ENCODE measurements at places on chromosomes 13 and 19.

DNA sequence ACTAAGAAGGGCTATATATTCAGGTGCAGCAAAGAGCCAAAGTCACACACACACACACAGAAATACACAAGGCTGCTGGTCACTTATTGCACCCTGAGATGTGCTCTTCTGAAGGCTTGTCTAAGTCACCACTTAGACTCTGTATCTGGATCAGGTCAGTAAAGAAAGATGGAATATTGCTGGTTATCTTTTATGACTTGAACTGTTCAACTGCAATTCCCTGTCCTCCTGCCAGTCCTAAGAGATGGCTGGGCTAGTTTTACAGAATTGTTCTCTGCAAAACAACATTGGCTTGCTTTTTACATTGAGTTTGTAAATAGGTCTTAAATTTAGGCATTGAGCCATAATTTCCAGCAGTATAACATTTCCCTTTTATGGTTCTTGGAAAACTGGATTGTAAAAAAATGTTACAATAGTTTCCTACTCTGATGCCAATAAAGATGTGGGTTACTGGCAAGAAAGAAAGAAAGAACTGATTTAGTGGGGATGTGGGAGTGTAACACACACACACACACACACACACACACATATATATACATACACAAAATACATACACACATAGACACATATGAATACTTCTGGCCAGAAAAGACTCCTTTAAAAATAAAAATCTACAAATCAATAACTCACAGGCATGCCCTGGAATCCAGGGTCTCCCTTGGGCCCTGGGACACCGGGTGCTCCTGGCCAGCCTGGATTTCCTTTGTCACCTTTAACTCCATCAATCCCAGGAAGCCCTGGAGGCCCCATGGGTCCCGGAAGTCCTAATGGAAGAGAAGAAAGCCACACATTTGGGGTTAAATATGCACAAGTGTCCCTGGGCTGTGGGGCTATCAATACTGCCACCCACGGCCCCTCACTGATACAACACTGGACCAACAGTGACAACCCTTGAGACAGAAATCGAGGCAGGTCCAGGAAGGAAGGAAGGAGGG is 137.7 kb downstream of the COL4A1 start:
- no peak for DNase-seq

DNA sequence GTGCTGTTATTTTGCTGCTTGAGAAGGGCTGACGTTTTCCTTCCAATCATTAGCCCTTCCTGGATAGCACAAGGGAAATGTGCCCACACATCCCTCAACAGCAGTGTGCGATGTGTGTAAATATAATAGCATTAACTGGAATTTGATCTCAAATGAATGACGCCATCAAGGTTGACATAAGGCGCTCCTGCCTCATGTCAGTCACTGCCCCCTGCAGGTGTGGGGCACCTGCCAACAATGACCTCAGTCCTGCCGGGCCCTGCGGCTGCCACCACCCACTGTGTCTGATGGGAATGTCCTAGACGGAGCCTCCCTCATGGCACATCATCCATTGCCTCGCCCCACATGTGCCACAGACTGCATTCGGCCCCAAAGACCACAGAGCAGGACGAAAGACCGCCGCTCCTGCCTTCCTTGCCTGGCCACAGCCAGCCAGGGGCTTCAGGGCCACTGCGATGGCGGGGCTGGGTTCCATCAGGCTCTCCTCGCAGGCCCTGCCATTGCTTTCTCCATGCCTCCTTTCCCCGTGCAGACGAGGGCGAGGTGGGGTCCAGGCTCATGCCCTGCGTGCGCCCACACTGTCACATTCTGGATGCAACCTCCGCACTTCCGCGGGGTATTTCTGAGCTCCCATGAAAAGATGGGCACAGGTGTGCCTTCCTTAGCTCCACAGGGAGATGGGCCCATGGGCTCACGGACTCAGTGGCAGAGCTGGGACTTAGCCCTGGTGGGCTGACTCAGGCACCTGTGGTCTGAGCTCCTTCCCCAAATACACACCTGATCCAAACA is 146.7 kb downstream of the SOX1 start:
- peak; percentile 9 for DNase-seq

DNA sequence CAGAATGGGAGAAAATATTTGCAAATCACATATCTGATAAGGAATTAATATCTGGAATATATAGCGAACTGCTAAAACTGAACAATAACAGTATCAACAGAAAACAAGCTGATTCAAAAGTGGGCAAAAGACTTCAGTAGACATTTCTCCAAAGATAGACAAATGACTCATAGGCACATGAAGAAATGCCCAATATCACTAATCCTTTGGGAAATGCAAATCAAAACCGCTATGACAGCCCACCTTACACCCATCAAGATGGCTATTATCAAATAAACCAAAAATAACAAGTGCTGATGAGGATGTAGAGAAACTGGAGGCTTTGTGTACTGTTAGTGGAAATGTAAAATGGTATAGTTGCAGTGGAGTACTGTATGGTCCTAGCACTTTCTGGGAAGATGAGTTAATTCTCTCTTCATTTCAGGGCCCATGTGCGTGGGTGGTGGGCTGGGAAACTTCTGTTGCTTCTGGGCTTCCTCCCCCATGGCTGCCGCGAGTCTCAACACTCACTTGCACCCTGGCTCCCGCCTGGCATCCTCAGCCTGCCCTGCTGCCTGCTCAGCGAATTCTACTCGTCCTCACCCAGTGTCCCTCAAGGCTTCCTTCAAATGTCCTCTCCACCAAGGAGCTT is 12.4 kb upstream of the GJA3 start:
- DNase-seq: no peak

- DNase-seq: peak; percentile 85
Measured at GRCh38 chr19:1512671-1513498, at the start of gene ADAMTSL5. Gene ADAMTSL5 (minus strand): TSS chr19:1513019. CDS start chr19:1510943, 2,076 bp downstream.

DNA sequence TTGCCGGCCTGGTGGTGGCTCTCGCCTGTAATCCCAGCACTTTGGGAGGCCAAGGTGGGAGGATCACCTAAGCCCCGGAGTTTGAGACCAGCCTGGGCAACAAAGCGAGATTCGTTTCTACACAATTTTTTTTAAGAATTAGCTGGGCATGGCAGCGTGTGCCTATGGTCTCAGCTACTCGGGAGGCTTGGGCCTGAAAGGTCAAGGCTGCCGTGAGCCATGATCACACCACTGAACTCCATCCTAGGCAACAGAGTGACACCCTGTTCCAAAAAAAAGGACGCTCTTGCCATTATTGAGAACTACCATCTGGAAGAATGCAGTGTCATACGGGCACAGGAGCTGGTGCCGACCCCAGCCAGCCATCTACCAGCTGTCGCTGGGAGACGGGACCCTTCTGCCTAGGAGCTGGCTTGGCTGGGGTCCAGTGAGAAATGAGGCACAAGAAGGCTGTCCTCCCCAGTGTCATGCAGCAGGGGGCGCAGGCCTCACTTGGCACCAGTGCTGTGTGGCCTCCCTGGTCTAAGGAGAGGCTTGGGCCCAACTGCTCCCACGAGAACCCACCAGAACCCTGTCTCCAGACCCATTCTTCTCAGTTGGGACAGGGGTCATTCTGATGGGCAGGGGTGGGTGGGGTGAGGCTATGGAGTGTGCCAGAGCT is 12.2 kb upstream of the RELB start:
- peak; percentile 15 for DNase-seq
